Hematopoietic multipotent progenitor cell treated with erythropoietin and hydrocortisone succinate and interleukin-3 and kit ligand, for 17 days (in vitro differentiated cells): ENCODE measurements at places on chromosomes 1 and 21.

DNA sequence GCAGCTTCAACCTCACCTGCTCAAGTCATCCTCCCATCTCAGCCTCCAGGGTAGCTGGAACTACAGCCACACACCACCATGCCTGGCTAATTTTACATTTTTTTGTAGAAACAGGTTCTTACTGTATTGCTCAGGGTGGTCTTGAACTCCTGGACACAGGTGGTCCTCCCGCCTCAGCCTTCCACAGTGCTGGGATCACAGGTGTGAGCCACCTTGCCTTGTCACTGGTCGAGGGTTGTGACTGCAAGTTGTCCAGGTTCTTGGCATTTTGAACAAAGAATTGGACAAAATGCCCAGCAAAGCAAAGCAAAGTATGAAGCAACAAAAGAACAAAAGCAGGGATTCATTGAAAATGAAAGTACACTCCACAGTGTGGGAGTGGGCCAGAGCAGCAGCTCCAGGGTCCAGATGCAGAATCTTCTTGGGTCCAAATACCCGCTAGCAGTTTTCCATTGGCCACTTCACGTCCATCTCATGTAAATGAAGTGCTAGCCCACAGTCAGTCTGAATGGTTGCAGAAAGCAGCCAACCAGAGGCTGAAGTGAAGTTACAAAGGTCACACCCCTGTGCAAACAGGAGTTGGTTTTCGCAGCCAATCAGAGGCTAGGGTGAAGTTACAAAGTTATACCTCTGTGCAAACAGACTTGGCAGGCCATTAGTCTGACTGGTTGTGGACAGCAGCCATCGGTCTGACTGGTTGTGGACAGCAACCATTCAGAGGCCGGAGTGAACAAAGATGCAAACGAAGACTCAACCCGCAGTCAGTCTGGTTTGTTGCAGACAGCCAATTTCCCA lies 109.5 kb upstream of the KIF26B start:
- no peak for DNase-seq

DNA sequence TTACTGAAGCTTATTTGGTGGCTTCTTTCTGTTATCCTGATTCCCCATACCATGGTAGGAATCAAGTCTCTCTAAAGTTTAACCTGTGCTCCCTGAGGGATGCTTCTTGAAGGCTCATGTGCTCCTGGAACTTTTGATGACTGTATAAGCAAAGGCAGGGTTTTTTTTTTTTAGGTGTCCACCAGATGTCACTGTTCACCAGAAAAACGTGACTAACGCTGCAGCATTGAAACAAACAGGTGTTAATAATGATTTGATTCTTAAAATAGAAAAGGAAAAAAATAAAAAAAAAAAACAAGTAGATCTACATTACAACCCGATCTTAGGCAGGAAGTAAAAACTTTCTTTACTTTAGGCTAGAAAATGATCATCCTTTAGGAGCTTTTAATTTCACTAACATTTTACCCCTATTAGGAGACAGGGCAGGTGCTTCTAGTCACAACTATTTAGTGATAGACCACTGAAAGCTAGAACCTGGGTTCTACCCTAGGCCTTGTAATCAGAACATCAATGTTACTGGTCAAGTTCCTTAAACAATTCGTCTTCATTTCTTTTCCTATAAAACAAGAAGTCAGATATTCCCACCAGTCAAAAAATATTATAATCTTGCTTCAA lies 223.0 kb downstream of the PLA2G4A start:
- DNase-seq = peak; percentile 46

- DNase-seq = no peak
Measured at GRCh38 chr1:173447224-173447623, 29.9 kb upstream of the PRDX6 start.

DNA sequence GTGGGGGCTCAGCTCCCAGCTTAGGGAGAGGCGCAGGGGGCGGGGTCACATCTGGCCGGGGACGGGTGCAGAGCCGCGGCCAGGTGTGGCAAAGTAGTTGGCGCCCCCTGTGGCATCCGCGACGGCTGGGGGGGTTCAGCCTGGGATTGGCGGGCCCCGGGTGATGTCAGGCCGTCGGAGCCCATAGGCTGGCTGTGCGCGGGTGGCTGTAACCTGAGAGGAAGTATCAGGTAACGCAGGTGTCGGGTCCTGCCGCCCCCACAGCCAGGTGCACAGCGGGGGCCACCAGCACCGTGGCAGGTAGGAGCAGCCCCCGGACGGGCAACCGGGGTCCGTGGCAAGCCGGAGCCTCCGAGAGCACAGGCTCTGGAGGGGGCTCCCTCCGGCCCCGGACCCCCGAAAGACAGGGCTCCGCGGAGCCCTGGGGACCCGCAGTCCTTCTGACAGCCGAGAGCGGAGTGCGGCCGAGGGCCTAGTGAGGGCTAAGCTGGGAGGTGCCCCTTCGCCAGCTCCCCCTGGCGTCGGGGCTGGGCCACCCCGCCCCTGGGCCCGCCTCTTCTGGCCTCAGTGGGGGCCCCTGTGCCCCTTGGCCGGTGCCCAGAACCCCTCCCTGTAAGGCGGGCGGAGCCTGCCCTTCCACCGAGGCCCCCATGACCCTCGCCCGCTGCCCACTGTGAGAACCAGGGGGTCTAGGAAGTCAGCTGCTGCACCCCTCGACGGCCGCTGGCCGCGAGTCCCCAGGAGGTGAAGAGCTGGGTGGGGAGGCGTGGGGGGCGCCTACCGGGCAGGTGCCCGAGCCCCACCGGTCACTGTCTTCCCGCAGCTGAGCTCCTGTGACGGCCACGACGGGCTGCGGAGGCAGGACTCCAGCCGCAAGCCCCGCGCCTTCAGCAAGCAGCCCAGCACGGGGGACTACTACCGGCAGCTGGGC lies 17.9 kb downstream of the TNFRSF25 start:
- no peak for DNase-seq

DNA sequence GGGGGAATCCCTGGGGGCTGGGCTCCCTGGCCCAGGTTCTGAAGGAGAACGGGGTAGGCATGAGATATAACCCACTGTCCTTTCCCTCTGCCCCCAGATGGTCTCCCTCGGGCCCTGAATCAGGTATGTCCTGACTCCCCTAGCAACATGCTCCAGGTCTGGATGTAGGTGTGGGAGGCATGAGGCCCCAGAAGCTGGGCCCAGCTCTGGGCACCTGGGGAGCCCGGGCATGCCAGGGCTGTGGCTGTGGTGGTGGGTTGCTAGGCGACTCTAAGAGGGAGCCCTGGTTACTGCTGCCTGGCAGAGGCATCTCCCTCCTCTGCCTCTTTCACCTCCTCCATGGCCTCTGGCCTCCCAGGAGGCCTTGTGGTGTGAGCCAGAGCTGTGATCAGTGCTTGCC lies 16.2 kb downstream of the FOXO6 start:
- DNase-seq = no peak

DNA sequence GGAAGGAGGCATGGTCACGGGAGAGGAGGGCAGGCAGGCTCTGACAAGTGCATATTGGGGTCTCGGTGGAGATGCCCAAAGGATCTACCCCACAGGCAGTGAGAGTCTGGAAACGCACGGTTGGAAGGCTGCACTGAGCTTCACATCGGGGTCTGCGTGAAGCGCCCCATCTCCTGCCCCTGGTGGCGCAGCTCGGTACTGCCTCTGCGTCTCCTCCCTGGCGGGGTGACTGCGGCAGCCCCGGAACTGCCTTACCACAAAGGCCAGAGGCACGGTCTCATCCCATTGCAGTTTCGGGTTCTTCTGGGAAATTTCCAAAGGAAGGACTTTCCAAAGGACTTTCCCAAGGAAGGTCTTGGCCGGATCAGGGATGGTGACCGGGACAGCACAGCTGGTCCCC lies 69.2 kb upstream of the AJAP1 start:
- peak; percentile 79 for DNase-seq
